ENCODE measurements at places on chromosomes 12 and 14.

GRCh38 chr14:52748647-52749292 is 18.8 kb downstream of the STYX start:
- DNase-seq: no peak

DNA sequence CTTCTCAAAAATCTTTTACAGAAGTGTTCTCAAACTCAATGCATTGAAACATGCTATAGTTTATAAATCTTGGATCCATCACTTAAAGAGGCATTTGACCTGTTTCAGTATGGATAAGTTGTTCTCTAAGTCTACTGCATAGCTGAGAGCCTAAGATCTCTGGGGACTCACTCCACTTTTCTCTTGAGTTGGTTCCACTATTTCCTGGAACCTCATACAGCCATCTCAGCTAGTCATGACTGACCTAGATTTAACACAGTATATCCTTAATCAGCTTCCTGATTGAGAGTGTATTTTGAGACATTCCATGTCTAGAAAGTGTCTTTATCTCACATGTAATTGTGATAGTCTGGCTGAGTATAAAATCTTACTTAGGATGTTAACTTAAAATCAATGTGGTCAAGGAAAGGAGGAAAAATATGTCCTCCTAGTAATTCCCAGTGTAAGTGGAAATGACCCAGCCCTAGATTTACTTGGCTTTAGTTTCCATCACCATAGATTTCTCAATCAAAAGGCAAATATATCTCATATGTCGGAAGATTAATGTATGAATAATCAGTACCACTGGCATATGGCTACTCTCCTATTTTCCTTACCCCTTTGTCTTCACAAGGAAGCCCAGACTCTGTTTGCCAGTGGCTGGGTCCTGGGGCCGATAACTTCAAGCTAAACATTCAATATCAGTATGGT is 61.9 kb downstream of the KICS2 start:
- no peak for DNase-seq

GRCh38 chr14:74804219-74804825 is 41.2 kb downstream of the YLPM1 start:
- DNase-seq: peak; percentile 7

GRCh38 chr12:128205145-128205544 is 61.8 kb upstream of the TMEM132C start:
- DNase-seq: no peak

- DNase-seq: no peak
Measured at GRCh38 chr12:91264178-91264577, 81.6 kb upstream of the DCN start.

DNA sequence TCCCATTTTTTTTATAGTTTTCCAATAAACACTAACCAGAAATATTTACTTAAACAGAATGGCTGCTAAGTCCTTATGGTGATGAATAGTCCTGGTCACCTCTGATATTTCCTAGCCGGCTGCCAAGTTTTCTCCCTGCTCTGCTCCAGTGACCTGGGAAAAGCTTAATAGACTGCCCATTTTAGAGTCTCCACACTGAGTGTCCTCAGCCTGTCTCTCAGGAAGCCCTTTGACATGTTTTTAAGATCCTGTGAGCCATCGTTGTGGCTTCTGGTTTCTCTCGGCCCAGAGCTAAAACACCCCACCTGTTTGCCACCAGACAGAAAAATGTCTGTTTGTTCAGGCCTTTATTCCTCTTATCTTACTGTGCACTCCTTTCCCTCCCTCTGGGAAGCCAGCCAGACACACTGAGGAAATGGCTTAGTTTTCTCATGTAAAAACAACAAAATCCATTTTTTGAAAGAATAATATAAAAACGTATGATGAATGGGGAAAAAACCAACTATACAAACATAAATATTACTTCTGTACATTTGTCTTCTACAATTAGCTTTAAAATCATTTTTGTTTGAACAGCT is 25.4 kb upstream of the ALDH2 start:
- DNase-seq: no peak

GRCh38 chr14:51086044-51086443 is 8.9 kb downstream of the TRIM9 start:
- no peak for DNase-seq

GRCh38 chr12:6764011-6764828 is 1.9 kb upstream of the PTMS start:
- DNase-seq: peak; percentile 53

GRCh38 chr14:24439830-24440605 is 2.6 kb downstream of the SDR39U1 start:
- DNase-seq: no peak

- DNase-seq: no peak
Measured at GRCh38 chr14:64158608-64159007, 135.6 kb downstream of the ESR2 start.

GRCh38 chr14:80522411-80522810 is 311.1 kb upstream of the DIO2 start:
- no peak for DNase-seq

DNA sequence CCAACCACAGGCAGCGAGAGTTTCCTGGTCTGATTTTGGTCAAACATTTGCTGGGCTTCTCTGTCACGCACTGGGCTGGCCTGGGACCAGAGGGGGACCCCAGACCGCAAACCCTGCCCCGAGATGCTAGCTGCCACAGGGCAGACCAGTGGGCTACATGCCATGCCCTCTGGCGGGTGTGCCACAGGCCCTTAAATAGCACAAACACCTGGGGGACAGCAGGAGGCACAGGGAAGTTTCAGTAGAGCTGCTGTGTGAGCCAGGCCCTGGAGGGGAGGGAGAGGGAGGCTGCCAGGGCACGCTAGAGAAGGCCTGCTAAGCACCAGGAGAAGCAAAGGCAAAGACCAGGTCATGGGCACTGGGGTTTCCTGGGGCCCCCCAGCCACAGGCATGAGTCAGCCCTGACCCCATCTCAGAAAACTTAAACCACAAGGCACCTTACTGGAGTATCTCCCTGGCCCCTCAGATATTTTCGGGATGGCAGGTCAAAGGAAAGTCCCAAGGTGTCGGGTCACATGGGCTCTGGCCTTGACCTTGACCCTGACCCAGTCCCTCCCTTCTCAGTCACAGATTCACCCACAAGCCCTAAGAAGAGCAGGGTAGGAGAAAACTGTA is 29.2 kb downstream of the ITPK1 start:
- DNase-seq: no peak

- DNase-seq: no peak
Measured at GRCh38 chr12:80413462-80413861, 30.6 kb upstream of the PTPRQ start.

DNA sequence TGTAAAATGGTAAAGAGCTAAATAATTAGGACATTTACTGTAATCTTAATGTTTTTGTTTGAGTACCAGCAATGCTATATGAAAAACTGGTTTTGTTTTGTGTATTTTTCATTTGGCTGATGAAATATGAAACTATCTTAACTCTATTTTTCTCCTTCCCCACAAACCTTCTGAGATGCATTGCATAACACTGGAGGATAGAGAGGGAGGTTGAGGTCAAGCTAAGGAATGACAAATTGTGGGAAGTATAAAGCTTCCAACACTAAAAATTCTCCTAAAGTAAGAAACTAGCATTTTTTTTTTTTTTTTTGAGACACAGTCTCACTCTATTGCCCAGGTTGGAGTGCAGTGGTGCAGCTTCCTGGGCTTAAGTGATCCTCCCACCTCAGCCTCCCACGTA is 31.5 kb upstream of the SRP54 start:
- DNase-seq: no peak

DNA sequence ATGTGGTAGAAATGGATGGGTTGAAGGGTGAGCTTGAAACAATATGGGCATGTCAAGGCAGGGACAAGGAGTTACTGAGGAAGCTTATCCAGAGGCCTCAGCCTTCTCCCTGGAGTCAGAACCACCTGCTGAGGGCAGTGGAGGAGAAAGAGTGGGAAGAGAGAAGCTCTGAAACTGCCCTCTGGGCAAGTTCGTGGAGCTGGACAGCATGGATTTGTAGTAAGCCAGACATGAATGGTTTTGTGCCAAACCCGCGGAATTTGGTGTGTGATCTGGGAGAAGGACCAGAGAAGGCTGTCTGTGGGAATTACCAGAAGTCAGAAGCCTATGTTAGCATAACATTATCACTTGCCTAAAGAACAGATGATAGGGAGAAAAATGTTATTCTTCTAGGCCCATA is 164.8 kb downstream of the SLC41A2 start:
- DNase-seq: no peak

DNA sequence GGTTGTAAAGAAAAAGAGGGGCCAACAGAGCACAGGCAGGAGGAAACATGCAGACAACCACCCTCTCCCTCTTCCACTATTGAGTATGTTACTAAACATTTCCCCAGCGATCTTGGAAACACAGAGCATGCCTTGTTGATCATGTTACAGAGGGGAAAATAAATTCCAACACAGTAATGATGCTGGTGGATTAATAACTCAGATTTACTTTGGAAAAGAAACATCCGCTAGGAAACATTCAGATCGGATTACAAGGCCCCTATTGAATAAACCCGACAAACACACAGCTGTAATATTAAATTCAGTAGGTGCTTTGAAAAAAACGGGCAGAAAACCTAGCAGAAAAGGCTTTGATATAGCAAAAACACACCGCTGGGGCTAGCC is 5.4 kb downstream of the BMP4 start:
- no peak for DNase-seq

DNA sequence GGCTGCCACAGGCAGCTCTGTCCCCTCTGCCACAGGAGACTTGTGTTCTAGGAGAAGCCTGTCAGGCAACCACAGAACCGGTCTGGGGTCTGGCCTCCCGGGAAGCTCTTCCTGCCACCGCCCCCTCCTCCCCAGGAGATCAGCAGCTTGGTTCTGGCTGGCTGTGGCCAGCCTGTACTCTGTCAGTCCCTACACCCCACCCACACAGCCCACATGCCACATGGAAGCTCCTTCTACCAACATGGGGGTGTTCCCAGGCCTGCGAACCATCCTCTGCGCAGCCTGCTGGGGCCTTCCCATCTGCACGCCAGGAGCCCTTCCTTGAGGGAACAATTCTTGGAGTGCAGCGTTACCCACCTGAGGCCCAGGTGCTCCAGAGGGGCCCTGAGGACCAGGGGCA is 16.8 kb downstream of the TMEM106C start:
- no peak for DNase-seq

- DNase-seq: no peak
Measured at GRCh38 chr12:95653771-95654546, 102.7 kb upstream of the USP44 start.

- DNase-seq: no peak
Measured at GRCh38 chr14:76948213-76948947, 80.1 kb downstream of the IRF2BPL start.

- no peak for DNase-seq
Measured at GRCh38 chr12:46332260-46332659, 40.3 kb downstream of the SLC38A2 start.
